ENCODE measurements at places on chromosomes 4 and X.

- no peak for DNase-seq
Observed at GRCh38 chr4:109977854-109978501, 65.3 kb downstream of the EGF start.

- no peak for DNase-seq
Observed at GRCh38 chr4:13327991-13328390, 156.1 kb downstream of the RAB28 start.

GRCh38 chrX:87515836-87516235 is 1.8 kb upstream of the KLHL4 start:
- DNase-seq = no peak

DNA sequence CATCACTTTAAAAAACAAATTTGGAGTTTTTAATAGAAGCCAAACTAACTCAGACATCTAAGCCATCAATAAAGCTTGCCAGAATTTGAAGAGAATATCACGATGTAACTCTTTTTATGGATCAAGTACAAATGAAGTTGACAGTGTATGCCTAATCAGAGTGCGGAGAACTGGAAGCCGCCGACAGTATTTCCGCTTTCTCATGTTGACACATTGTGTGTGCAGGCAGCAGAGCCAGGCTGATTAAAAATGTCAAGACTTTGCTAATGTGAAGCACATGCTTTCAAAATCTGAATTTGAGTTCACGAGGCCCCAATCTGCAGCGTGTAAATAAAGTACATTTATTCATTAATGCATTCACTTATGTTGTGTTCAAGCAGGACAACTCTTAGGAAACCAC is 161.2 kb downstream of the TENM3 start:
- DNase-seq = no peak

GRCh38 chr4:13541720-13542576 is 2.4 kb downstream of the NKX3-2 start:
- no peak for DNase-seq

DNA sequence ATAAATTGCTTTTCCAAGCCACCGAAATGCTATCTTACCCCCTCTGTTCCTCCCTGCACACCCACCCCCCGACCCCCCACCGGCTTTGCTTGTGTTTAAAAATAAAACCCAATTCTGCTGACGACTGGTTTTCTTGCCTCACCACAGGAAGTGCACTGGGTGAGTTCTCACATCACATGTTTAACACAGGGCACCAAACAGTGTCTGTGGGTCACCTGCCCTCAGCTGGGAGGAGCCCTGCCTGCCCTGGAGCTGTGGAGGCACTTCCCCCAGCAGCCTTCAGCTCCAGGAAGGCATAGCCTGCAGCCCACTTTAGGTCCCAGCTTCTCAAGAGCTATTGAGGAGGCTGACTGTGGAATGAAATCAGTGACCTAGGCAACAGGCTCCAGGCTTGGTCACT is 8.8 kb downstream of the TMEM255A start:
- no peak for DNase-seq

Measured in DMS 273 treated with DMSO at 0.1 percent for 48 hours (cell line).